ENCODE measurements at places on chromosomes 16 and 17. TPM values are rescaled to one million over a fixed set of nuclear protein-coding genes. Genes with fewer than 3 reads are reported as not detected.

The UMOD gene
- total RNA-seq: not detected

The SDK2 gene
- total RNA-seq: 0.10 TPM

The ITGAD gene
- not detected for total RNA-seq

The NPIPA3 gene
- 0.37 TPM for total RNA-seq

The DNAI2 gene
- not detected for total RNA-seq

GRCh38 chr17:55116440-55116914, 147.9 kb downstream of the STXBP4 start:
- no peak for DNase-seq

GRCh38 chr16:57115168-57115513, 22.8 kb downstream of the CPNE2 start:
- DNase-seq: no peak

DNA sequence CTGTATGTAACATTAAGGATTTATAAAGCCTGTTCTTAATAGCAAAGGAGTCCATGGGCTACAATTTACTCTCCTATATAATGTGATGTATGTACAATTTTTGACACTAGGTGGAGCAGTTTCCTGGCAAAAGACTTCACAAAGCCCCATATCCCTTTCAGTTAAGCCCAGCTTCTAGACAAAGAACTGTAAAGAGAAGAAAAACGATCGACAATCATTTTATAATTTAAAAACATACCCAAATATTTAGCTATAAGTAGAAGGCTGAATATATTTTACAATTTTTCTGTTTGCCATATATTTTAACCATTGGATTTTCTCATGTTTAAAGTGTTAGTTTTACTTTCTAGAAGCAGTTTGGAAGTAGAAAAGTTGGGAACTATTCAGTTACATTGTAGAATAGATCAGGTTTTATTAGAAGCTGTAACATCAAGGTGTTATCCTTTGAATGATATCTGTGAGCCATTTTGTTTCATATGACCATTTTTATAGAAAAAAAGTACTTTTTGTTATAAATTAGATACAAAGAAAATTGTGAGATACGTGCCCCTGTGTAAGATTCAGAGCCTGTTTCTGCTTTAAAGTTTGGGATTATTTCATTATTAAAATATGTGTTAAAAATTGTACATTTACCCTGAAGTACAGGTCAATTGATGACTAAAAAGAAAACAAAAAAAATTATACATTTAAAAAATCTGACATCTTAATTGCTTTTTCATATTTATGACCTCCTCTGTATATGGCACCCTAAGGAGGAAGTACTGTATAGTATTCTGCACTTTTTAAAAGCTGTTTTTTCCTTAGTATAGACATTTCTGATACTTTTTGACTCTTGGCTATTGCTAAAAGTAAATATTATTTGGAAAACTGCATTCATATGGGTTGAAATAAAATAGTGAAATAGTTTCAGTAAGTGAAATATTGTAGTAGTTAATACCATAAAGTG, 46.3 kb downstream of the VMP1 start:
- DNase-seq: peak; percentile 86

- peak; percentile 71 for DNase-seq
Observed at GRCh38 chr16:55711959-55712876, 56.4 kb downstream of the SLC6A2 start.

GRCh38 chr16:69871708-69872107, 79.4 kb upstream of the CLEC18A start:
- DNase-seq: no peak

GRCh38 chr16:84406006-84406963, 37.9 kb downstream of the ATP2C2 start:
- peak; percentile 30 for DNase-seq

DNA sequence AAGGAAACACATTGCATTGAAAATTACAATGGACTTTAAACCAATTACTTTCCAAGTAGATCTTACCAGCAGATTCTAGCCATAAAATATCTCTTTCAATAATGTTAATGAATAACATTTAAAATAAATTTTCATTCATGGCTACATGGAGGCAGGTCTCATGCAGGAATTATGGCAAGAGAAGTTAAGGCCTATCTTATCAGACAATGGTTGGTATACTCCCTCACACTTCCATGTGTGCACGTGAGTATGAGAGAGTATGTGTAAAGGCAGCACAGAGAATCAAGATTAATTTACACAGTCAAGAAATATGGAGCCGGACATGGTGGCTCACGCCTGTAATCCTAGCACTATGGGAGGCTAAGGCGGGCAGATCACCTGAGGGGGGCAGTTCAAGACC, 76.5 kb downstream of the HELZ start:
- DNase-seq: no peak

DNA sequence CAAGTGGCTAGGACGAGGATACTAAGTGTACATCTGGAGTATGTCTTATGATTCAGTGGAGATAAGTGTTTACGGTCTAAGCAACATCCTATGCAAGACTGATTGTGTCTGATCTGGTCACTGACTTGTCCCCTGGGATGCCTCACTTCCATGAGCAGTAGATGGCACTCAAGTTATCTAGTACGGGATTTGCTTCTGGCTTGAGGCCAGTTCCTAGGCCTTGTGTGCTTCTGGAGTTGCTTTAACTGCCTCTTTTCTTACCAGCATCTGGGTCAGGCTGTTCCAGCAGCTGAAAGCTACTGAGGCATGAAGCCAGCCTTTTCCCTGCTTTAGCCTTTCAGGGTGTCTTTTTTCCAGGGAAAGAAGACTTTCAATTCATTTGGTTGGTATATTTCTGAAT, 23.0 kb downstream of the SUPT6H start:
- peak; percentile 57 for DNase-seq

GRCh38 chr17:82767041-82767754, 15.3 kb downstream of the TBCD start:
- DNase-seq: peak; percentile 32

GRCh38 chr17:61209525-61209924, 190.1 kb upstream of the TBX2 start:
- DNase-seq: peak; percentile 16

- no peak for DNase-seq
Observed at GRCh38 chr16:54231336-54231735, 55.3 kb downstream of the IRX3 start.

DNA sequence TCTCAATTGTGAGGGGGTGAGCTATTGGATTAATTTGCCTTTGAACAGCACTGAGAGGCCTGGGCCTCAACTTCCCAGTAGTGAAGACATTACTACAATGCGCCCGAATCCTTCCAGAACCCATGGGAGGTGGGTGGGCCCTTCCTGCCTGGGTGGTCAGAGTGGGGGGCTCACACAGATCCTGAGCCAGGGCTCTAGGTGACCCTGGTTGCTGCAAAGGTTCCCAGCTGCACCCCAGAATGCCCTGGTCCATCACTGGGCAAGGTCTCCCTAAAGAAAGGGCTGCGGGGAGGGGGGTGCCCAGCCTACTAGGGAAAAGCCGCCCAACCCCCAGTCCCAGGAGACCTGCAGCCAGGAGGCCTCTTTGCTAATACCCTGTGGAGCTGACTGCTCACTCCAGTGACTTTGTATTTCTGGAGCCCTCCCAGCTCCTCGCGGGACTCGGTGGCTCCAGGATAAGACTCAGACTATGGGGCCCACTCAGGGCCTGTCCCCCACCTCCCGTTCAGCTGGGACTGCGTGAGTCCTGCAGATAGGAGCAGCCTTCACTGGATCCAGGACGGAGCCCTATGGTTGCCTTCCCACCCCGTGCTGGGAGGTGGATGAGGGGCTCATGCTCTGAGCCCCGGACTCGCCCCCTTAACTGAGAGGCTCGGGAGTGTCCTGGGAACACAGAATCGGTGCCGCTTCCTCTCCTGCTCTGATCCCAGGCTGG, 40.2 kb downstream of the SLC7A5 start:
- no peak for DNase-seq

- no peak for DNase-seq
Observed at GRCh38 chr16:30837904-30838303, 50.9 kb upstream of the ZNF629 start.

Data from G401 (cell line).